Posterior cingulate gyrus (tissue), 11 donors: ENCODE measurements at places on chromosomes 16 and 17.

DNA sequence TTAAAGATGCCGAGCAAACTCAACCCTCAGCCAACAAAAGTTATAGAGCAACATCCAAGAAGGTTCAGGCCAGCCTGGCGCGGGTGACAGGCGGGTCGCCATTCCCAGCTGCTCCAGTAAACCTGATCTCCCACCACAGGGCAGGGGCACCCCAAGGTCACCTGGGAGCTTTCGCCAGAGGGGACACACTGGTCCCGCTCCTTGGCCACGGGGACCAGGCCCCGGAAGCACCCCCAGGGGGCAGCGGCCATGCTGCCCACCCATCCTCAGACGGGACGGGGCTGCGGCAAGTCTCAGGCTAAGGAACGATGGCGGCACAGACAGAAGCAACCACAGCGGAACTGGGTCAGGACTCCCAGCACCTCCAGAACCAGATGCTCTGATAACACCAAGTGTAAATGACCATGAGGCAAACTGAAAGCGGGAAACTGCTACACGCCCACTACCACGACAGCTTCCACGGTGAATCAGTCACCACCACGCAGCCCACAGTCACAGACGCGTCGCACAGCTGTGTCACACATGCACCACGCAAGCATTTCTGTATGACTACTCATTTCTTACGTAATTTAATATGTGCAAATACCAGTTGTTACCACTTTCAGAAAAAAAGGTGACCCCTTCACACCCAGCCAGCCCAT lies 14.1 kb upstream of the CCDC154 start:
- no peak for DNase-seq

GRCh38 chr17:50354776-50355175 lies 8.8 kb downstream of the XYLT2 start:
- no peak for DNase-seq

DNA sequence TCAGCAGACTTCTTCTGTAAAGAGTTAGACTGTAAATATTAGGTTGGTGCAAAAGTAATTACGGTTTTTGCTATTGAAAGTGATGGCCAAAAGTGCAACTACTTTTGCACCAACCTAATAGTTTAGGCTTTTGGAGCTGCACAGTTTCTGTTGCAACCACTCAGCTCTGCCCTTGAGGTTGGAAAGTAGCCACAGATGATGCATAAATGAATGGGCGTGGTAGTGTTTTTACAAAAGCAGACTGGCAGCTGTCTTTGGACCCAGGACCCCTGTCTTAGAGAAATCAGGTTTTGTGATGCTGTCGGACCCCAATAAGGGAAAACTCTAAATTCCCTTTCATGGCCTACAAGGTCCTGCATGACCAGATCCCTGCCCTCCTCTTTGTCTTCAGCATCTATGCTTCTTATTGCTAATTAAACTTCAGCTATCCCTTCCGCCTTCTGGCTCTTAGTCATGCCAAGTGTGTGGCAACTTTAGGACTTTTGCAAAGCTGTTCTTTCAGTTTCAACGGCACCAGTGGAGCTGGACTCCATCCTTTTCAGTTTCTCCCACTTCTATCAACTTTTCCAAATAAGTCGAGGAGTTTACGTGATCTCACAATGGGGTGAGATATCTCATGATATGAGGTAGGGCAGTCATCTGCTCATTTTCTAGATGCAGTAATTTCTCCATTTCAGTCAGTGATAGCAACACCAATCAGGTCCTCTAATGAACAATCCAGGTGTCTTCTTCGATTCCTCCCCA lies 232.3 kb downstream of the XYLT1 start:
- DNase-seq: no peak

DNA sequence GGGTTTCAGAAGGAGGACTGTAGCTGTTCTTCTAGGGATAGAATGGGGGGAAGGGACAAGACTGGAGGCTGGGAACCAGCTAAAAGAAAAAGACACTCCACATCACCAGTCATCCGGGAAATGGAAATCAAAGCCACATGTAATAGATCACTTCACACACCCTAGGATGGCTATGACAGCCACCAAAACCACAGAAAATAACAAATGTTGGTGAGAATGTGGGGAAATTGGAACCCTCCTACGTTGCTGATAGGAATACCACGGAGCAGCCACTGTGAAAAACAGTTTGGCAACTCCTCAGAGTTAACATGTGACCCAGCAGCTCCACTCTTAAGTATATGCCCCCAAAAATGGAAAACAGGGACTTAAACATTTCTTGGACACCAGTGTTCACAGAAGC lies 2.3 kb downstream of the TLE7 start:
- DNase-seq: no peak

GRCh38 chr17:4520060-4520893 lies 21.6 kb downstream of the SPNS2 start:
- no peak for DNase-seq

DNA sequence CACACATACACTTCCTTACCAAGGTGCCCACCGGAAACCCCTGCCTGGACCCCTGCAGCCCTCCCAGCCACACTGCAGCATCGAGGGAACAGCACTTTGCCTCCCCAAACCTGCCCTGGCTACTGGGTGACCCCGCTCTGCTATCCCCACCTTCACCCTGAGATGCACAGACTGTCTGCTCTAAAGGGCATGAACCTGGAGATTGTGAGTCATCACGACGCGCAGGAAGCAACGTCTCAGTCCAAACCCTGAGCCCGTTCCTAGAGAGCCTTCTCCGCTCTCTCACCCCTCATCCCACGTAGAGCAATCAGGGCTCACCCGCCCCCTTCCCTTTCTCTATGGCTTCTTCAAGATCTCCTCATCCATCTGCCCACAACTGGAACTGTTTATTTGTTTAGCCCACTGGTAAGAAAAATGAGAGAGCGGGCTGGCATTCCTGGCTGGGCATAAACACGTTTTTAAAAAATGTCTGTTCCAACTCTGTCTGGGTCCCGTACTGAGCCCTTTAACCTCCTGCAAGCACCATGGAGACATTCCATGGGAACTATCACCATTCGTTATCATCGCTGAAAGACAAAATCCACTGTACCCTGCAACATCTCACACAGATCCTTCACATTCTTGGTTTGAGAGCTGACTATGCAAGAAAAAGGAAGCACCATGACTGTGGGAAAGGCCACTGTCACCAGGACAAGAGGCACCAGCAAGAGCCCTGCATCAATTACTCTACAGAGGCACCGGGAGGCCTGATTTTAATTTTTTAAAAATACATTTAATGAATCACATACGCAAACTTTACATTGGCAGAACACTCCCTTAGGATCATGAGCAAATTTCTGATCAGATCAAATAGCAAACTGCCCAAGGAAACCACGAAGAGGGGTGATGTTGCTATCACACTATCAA lies 28.2 kb downstream of the ZFHX3 start:
- DNase-seq: no peak

- no peak for DNase-seq
Measured at GRCh38 chr16:28085389-28086171, 22.1 kb upstream of the GSG1L start.

DNA sequence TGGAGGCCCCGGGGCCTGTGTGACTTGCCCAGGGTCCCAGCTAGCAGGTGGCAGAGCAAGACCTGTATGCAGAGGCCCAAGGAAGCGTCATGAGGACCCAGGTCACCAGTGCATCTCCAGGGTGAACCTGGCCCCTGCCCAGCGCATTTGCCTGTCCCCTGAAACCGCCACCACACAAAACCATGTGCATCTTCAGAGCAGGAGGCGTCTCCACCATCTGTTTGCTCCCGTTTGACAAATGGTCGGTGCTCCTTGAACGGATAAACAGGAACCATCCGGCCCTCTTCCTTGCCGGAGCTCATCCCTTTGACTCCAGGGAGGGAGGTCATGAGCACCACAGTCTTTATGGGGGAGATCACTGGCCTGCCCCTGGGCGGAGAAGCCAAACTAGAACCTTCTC lies 62.5 kb downstream of the JPH3 start:
- DNase-seq: no peak

DNA sequence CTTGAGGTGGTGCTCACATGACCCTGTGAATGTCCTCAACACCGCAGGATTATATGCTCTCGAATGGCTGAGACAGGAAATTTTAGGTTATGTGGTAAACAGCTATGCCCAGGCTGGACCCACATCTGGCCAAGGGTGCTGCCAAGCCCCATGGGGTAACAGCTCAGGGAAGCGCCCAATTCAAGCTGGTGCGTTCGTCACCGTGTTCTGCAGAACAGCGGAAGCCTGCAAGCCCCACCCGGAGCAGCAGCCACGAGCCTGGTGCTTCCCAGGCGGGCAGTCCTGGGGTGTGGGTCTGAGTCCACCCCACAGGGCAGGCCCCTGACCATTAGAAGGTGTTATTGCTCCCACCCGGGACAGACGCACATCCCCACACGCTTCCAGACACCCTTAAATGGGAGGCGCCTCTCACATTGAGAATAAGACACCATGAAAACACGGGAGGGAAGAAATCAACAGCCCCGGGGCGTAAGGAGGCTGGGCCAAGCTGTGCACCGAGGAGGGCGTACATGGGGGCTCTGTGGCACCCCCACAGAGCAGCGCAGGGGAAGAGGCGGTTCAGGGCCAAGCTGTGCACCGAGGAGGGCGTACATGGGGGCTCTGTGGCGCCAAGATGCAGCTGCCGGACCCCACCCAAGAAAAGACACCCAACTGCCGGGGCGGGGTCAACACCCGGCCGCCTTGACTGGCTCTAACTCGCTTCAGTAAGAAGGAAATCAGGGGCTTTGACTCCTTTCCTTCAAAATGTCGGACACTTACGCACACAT lies 2.9 kb upstream of the CYBA start:
- DNase-seq: no peak

DNA sequence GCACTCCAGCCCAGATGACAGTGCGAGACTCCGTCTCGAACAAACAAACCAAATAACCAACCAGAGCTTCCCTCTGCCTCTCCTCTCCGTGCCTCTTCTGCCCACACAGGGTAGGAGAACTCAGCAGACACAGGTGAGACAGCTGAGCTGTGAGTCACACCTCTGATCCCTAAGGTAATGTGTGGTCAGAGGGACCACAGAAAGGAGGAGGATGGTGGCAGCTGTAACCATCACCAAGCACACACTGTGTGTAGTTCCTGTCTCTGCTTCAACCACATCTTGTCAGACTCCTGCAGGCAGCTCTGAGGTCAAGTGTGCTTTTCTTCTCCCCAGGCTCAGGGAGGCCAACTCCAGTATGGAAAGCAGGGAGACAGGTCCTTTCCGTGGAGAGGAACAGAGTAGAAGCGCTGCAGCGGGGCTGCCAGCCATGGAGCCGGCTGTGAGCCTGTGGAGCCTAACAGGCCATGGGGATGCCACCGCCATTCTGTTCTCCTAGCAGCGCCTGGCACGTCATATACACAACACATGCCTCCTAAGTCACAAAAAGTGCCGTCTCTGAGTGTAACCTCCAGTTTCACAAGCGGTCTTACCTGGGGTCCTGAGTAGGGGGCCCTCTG lies 7.1 kb downstream of the NUDT16L1 start:
- DNase-seq: no peak

DNA sequence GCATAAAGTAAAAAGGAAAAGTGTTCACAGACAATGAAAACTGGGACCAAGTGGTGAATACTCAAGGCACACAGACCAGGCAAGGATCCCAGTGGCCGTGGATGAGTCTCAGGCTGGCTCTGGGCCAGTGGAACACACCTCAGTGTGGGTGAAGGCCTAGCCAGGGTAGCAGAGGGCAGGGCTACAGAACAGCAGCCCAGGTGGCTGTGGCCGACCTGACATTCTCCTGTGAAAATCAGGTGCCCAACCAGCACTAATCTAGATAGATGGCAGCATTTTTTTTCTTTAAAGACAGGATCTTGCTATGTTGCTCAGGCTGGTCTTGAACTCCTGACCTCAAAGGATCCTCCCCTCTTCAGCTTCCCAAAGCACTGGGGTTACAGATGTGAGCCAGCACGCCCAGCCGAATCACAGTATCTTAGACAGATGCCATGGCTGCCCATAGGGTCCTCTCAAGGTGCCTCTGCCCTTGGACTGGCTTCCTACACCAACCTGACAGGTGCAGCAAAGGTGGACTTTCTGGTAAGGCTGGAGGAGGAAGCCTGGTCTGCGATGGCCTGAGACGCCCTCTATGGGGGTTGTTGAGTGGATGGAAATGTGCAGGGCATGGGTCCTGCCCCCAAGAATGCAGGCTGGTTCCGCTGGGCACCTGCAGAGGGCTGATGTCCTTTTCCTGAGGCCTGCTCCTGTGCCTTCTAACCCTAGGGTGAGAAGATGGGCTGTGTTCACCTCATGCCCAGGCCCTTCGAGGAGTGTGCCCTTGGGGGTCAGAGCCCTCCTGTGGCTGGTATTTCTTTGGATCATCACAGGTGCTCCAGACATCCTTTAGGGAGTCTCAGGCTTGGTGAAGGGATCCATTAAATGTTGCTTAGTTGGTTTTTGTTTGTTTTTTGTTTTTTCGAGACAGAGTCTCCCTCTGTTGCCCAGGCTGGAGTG lies 3.8 kb upstream of the P4HB start:
- no peak for DNase-seq

- DNase-seq: no peak
Measured at GRCh38 chr16:8251298-8251697, 339.0 kb downstream of the TMEM114 start.

- DNase-seq: no peak
Measured at GRCh38 chr17:48251950-48252349, 144.4 kb downstream of the SNX11 start.

GRCh38 chr17:67156269-67157199 lies 88.5 kb downstream of the HELZ start:
- DNase-seq: no peak

- no peak for DNase-seq
Measured at GRCh38 chr16:85146922-85147651, 34.8 kb upstream of the CIBAR2 start.

DNA sequence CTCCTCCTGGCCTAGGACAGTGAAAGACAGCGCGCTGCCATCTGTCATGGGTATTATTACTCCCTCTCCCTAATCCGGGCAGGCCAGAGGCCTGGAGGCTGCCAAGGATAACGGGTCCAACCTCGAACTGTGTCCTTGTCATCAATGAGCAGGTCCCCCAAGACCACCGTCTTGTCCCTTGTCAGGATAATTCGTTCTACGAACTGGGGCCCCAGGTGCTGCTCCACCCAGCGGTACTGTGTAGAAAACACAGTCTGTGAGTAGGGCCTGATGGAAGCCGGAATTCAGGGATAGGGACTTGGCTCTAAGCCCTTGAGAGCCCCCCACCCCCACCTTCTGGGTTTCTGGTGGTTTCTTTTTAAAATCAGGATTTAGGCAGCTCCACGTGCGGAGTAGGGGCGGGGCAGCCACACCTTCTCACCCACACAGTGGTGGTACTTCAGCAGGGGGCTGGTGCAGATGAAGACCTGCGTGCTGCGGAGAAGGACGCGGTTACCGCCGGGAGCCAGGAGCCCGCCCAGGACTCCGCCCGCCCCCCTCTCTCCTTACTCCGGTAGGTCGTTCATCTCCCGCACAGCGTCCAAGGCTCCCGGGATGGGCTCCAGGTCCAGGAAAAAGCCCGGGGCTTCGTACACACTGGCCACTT lies 787 bp downstream of the NT5C start:
- no peak for DNase-seq
